ENCODE measurements at places on chromosomes 1 and 21.

- DNase-seq: peak; percentile 9
These were observed 139.5 kb downstream of the GLIS1 start for GRCh38 chr1:53599481-53599880.

DNA sequence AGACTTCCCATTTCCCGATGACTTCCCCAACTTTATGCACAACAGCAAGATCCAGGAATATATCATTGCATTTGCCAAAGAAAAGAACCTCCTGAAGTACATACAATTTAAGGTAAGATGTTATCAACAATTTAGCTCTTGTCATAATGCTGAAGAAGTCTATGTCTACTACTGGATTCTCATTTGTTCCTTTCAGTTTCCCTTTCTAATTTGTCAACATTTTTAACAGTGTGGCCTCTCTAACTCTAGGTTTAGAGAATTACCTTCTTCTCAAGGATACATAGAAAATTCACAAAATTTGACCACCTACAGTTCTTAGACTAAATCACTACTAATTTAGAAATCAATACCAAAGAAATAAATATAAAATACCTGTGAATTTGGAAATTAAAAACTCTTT is 13.2 kb downstream of the FMO3 start:
- DNase-seq: no peak

DNA sequence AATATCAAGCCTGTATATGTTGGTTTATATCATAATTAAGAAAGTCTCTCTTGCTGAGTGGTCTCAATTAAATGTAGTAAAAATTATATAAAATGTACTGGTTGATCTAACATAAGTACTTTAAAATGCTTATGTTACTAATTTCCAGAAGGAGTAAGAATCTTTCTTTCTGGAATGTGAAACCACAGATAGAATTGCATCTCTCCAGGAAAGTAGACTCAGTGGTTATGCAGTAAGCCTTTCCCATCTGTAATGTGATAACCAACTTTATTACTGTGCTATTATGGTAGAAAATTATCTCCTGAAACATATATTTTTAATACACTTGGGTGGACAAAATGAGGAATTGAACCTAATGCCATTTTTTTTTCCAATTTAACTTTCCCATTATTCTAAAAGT is 8.9 kb upstream of the RALGPS2 start:
- no peak for DNase-seq

GRCh38 chr1:230537456-230537855 is 104.8 kb upstream of the COG2 start:
- no peak for DNase-seq

GRCh38 chr1:53286955-53287354 is 40.9 kb downstream of the LRP8 start:
- no peak for DNase-seq

DNA sequence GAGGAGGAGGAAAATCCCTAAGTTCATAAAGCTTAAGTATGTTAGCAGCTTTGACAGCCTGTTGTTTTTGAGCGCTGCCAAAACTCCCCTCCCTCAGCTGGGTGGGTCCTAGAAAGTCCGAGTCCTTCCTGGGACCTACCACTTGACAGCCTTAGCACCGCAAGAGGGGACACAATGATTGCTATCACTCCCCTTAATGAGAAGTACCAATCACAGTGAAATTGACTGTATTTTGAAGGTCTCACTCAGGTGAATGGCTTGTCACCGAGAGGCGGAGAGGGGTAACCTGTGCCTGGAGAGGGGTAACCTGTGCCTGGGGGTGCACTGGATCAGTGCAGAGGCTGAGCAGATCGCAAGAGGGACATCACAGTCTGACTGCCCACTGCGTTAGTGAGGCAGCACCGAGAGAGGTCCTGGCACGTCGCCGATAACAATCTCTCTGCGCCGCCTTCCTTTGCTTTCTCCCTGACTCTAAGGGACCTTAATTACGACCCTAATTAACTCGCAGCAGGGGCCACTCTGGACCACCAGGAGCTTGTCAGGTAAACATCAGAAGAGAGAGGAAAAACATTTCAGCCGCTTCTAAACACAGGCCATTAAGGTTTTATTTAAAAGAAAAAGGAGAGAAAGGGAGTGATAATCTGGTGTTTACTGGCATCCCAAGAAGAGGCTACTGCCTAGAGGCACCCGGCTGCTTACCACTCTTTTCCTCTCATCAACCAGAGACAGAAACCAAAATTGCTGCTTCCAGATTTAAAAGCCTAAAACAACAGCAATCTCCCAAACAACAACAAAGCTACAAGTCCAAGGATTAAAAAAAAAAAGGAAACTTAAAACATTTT is 25.7 kb upstream of the KCNK1 start:
- no peak for DNase-seq

- DNase-seq: no peak
These were observed 37.6 kb upstream of the GALNT2 start for GRCh38 chr1:230029244-230029941.

DNA sequence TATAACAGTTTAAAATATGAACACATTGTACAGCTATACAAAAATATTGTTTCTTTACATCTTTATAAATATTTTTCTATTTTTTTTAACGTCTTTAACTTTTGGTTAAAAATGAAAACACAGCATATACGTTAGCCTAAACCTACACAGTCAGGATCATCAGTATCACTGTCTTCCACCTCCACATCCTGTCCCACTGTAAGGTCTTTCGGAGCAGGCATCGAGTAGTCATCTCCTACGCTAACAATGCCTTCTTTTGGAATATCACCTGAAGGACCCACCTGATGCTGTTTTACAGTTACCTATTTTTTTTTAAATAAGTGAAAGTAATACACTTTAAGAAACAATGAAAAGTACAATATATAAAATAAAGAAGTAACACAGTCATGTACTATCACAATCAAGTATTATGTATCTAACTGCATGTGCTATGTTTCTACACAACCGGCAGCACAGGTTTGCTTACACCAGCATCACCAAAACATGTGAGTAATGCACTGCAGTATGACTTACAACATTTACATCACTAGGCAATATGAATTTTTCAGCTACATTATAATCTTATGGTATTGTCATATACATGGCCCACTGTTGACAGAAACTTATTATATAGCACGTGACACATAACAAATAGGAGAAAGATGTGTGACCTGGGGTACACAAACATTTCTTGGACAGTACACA is 254.4 kb downstream of the AKT3 start:
- DNase-seq: no peak

- no peak for DNase-seq
These were observed 59.1 kb downstream of the FAAP20 start for GRCh38 chr1:2135441-2135841.

DNA sequence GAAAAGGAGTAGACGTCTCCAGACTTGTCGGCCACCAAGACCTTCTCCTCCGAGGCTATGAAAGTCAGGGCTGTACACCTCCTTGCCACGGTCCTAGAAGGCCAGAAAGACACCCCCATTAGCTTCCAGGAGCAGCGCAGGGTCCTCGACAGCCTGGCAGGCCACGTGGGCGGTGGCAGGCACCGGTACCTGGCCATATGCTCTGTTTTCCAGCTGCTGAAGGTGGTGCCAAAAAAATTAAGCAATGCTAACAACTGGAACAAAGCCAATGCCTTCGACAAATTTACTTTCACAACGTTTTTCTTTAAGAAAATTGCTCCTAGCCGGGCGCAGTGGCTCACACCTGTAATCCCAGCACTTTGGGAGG is 15.9 kb downstream of the WDR4 start:
- no peak for DNase-seq

- DNase-seq: peak; percentile 23
These were observed 82.5 kb upstream of the DPH5 start for GRCh38 chr1:101108111-101108500.

DNA sequence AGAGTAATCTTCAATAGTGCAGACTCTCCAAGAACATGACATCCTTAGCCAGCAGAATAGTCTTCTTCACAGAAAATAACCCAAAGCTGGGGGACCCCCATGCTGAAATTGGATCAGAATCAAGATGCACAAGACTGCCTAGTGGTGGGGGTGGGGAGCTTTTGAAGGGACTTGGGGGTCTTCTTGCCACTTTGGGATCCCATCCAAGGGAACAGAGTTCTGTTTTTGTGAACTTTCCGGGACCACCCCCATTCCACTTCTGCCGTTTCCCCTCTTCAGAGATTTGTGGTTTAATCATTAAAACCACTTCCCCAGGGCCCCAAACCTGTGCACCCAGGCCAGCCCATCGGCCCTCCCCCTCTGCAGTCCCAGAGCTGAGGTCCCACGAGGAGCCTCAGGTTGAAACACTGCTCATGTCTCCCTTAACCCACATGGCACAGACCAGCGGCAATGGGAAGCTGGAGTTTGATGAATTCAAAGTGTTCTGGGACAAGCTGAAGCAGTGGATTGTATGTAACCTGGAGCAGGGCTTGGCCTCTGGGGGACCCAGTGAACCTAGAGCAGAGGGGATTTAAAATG is 44.9 kb downstream of the CAPN9 start:
- no peak for DNase-seq

DNA sequence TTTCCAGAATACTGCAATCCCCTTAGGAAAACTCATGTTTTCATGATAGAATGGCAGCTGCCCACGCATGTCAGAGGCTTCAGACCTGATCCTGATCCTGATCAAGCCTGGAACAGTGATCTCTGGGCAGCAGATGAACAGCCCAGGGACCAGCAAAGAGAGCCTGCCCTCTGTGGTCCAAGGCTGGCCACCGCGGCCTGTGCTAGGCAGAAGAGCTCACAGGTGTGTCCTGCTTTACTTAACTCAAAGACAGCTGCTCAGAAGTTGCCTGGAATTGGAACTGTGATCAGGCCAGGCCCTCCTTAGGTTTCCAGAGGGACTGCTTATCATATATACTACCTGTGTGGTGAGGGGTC is 21.2 kb upstream of the BCAR3 start:
- no peak for DNase-seq

- no peak for DNase-seq
These were observed 1.4 kb upstream of the TBX19 start for GRCh38 chr1:168279253-168279652.

GRCh38 chr1:225733254-225733653 is 44.4 kb upstream of the SRP9 start:
- DNase-seq: no peak

DNA sequence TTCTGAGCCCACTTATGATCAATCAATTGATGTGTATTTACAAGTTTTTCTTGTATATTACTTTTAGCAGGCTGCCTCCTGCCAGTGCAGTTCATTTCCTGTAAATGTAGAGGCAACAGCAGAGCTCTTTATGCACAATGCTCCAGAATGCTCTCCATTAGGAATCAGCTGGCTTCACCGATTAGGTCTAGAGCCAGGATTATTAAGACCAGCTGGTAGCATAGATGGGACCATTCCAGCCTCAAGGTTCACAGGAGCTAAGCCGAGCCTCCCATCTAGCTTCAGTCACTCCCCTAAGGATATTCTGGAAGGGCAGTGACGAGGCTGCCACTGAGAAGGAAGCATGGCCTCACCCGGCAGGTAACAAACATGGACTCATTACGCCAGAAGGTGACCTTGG is 36.8 kb downstream of the DHRS3 start:
- DNase-seq: no peak

DNA sequence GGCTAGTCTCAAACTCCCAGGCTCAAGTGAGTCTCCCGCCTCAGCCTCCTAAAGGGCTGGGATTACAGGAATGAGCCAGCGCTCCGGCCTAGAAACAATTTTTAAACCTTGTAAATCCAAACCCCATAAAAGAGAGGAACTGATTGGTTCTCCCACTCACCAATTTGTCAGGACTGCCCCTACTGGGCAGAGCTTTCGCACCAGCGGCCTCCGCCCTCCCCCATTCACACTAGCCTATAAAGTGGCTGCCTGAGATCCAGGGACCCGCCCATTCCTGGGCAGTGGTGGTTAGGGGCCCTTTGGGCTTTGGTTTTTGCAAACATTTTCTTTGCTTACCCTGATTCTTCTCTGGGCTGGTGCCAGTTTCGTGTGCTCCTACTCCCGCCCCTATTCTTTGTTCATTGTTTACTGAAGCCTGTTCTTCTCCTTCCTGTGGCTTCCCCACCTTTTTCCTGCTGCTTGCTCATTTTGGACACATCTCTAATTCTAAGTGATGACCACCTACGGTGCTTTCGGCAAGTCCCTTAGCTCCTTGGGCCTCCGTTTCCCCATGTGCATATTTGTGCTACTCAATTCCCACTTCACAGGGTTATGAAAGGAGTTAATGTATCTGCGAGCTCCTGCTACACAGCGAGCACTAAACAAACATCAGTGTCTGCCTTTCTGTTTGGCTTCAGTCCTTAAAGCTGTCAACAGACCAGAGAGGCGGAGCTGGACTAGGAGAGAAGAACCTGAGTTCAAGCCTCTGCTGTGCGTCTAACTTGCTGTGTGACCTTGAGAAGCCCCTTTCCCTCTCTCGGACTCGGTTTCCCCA is 39.8 kb upstream of the CLIC4 start:
- no peak for DNase-seq

DNA sequence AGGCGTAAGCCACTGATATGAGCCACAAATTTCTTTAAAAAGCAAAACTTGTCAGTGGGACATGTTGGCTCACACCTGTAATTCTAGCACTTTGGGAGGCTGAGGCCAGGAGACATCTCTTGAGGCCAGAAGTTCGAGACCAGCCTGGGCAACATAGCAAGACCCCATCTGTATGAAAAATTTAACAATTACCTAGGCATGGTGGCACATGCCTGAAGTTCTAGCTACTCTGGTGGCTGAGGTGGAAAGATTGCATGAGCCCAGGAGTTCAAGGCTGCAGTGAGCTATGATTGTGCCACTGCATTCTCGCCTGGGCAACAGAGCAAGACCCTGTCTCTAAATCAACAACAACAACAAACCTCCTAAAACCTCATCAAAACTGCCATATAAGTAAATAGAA is 147.6 kb upstream of the BARHL2 start:
- no peak for DNase-seq

GRCh38 chr1:14602136-14602535 is 3.7 kb downstream of the KAZN start:
- no peak for DNase-seq

DNA sequence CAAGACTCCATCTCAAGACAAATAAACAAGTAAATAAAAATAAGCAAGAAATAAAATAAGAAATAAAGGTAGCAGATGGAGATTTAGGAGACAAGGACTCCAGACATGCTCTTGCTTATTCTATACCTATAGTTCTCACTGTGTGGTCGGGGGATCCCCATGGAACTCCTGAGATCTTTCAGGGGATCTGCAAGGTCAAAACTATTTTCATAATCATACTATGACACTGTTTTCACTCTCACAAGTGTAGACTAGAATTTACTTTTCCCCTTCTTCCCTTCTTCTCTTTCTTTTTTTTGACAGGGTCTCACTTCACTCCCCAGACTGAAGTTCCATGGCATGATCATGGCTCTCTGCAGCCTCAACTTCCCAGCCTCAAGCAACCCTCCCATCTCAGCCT is 29.8 kb upstream of the NLRP3 start:
- no peak for DNase-seq

GRCh38 chr1:55402671-55403464 is 187.7 kb upstream of the USP24 start:
- no peak for DNase-seq

- no peak for DNase-seq
These were observed 174.2 kb downstream of the RRAGC start for GRCh38 chr1:38685388-38685787.

GRCh38 chr1:192439373-192440025 is 122.7 kb downstream of the RGS21 start:
- DNase-seq: no peak

Measured in activated CD8-positive, alpha-beta memory T cell treated with anti-CD3 and anti-CD28 coated beads, Interleukin-2, amount 50 U/mL, for 4 hours (primary cell).